Activated CD4-positive, alpha-beta memory T cell treated with anti-CD3 and anti-CD28 coated beads, Interleukin-2, amount 10 ng/mL, durations not matched to agents 7 days and 5 days (primary cell): ENCODE measurements at places on chromosomes 4 and X.

DNA sequence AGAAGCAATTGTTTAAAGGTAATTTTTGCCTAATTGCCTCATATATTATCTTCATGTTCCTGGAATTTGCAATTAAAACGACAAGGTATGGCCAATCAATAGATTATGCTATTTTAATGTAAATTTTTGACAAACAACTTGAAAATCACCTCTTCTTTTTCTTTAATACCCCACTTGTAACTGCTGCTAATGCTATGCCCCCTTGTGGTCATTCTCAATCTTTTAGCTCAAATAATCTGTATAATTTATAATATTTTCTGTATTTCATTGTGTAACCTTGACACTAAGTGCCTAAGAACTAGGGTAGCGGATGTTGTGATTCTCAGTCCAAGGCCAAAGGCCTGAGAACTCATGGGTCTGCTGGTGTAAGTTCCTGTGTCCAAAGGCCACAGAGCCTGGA is 831.7 kb upstream of the POU3F4 start:
- DNase-seq, result no peak

DNA sequence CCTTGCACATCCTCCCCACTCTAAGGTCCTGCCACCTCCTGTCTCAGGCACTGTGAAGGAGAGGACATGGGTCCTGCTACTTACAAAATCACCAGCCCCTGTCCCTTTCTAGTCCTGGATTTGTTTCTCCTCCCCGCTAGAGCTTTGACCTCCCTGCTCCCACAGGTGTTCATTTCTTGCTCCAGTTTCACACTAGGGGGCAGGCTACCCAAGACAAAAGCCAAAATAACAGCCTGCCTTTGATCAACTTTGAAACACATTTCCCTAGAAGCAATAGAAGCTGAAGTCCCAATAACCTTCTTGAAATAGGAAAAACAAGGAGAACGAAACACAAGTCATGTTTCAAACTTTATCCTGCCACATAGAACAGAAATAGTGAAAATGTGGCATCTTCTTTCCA is 164.4 kb downstream of the QDPR start:
- peak; percentile 28 for DNase-seq

DNA sequence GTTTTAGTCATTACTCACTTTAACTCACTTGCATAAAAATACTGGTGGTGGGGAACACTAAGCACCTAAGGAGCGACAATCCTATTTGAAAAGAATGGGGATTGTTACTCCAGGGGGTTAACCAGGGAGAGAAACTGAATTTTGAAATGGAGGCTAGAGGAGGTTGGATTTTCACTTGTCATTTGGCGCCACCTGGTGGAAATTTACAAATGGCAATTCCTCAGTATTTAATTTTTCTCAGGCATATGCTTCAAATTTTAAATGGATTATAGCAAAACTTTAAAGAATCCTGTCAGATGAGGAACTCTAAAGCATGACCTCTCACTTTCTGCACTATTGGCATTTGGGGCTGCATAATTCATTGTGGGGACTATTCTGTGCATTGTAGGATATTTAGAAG is 2.7 kb upstream of the GEMIN8 start:
- peak; percentile 56 for DNase-seq

DNA sequence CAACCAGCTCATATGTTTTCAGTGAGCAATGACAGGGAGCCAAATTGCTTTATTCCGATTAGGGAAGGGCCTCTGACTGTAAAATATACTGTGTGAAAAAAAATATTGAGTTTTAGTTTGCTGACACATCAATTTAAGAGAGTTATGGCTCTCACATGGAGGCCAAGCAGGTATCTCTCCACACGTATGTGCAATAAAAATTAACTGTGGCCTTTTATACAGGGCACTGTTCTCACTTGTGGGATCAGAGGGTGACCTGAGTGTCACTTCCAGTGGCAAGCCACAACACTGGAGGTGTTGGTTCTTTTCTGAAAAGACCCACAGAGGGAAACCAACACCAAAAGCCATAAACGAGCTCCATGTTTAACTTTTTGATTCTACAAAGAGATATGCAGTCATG is 462.8 kb downstream of the MID1IP1 start:
- peak; percentile 19 for DNase-seq

DNA sequence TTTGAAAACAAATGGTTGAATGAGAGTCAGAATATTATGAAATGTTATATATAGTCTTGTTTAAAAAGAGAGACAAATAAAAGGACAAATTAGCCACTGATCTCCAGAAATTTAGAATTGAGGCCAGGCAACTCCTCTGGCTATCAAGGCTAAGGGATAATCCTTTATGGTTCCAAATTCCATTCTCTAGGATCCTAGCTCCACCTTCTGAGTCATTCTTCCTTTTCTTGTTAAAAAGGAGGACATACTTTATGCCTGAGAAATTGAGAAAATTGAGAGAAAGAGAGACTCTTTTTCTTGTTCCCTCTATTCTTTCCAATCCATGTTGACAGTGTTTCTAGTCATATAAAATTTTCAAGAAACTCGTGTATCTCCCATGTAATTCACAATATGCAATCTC is 1299.5 kb downstream of the FSTL5 start:
- DNase-seq, result no peak

- DNase-seq, result no peak
Observed at GRCh38 chrX:48695925-48696300, 621 bp upstream of the SUV39H1 start.

DNA sequence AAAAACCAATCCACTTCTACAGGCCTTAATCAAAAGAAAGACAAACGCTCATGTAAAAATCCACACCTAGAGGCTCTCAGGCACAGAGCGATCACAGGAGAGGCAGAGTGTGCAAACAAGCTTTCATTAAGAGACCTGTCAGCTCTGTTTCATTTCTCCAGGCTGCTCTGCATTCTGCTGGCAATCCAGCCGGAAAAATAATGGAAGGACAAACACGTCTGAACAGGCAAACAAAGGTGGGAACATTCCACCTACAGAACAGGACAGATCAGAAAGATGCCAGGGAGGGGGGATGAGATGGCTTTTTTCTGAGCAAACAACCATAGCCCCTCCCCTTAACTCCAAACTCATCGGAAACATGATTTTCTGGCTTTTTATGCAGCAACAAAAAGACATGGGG is 9.7 kb downstream of the SOD3 start:
- no peak for DNase-seq

DNA sequence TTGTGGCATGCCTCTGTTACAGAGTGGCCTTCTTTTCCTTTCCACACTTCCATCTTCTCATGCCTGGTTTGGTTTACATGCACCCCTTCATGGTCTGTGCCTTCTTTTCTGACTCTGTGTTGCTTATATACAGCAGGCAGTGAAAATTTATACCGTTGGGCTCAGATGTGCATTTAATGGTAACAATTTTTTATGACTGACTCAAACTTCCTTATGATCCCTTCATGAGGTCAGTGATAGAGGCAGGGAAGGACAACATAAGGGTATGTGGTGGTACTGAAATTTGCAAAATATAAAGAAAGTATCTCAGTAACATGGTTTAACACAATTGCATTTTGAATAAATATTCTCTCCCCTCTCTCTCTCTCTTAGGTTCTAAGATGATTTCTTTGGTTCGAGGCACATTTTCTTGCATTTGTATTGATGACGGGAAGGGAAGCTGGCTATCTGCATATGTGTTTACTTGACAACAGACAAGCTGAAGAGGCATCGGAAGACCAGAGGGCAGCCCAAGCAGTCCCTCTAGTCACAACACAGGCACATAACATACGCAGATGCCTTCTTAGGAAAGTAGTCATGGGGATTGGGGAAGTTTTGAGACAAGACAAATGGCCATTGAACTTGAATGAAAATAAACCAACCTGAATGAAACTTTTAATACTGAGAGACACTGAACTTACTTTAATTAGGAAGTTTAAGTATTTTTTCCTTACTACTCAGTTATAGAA is 163.3 kb upstream of the LEF1 start:
- DNase-seq, result no peak

GRCh38 chr4:80876810-80877209 is 153.7 kb upstream of the BMP3 start:
- DNase-seq, result no peak

GRCh38 chrX:31266203-31267076 is 194.6 kb upstream of the FTHL17 start:
- peak; percentile 17 for DNase-seq

- DNase-seq, result no peak
Observed at GRCh38 chrX:105758754-105759153, 63.6 kb upstream of the NRK start.

DNA sequence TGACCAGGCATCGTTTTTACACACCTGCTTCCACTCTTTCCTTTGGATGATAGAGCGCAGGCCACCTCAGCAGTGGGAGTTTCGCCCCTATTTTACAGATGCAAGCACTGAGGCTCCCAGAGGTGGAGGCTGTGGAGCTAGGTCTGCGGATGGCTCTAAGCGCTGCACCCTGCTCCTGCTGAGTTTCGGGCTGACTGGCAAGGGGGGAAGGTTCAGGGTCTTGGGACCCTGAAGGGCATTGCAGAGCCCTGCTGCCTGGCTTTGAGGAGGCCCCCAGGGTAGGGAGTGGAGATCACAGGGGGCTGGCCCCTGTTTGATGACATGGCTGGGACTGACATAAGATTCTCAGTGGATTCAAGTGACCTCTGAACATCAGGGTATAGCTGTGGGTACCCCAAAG is 62.8 kb upstream of the NKX1-1 start:
- DNase-seq, result no peak

- DNase-seq, result no peak
Observed at GRCh38 chrX:121301356-121301755, 253.9 kb downstream of the GLUD2 start.

DNA sequence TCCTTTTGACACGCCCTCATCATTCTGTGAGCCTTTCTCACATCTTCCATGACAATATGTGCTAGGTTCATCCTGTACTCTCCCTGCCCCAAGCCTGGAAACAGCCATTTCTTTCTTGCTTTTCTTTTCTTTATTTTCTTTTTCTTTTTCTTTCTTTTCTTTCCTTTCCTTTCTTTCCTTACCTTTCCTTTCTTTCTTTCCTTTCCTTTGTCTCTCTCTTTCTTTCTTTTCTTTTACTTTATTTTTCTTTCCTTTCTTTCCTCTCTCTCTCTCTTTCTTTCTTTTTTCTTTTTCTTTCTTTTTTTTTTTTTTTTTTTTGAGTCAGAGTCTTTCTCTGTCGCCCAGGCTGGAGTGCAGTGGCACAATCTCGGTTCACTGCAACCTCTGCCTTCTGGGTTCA is 14.6 kb downstream of the PPP1R3F start:
- no peak for DNase-seq

GRCh38 chr4:81629366-81629765 is 157.7 kb upstream of the RASGEF1B start:
- DNase-seq, result no peak

GRCh38 chr4:6902318-6903042 is 7.1 kb upstream of the TBC1D14 start:
- DNase-seq, result no peak

DNA sequence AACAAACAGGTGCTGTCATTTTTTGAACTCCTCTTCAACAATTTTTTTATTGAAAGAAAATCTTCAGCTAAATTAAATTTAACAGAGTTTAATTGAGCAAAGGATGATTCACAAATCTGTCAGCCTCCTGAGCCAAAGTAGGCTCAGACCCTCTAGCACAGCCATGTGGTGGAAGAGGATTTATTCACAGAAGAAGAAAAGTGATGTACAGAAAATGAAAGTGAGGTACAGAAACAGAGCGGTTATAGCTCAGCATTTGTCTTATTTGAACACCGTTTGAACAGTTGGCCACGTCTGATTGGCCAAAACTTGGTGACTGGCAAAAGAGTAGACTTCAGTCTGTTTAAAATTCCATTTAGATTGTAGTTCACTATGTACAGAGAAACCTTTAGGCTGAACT is 217.3 kb downstream of the SPANXN1 start:
- no peak for DNase-seq

GRCh38 chrX:72079607-72080006 is 52.1 kb downstream of the RTL5 start:
- DNase-seq, result no peak

DNA sequence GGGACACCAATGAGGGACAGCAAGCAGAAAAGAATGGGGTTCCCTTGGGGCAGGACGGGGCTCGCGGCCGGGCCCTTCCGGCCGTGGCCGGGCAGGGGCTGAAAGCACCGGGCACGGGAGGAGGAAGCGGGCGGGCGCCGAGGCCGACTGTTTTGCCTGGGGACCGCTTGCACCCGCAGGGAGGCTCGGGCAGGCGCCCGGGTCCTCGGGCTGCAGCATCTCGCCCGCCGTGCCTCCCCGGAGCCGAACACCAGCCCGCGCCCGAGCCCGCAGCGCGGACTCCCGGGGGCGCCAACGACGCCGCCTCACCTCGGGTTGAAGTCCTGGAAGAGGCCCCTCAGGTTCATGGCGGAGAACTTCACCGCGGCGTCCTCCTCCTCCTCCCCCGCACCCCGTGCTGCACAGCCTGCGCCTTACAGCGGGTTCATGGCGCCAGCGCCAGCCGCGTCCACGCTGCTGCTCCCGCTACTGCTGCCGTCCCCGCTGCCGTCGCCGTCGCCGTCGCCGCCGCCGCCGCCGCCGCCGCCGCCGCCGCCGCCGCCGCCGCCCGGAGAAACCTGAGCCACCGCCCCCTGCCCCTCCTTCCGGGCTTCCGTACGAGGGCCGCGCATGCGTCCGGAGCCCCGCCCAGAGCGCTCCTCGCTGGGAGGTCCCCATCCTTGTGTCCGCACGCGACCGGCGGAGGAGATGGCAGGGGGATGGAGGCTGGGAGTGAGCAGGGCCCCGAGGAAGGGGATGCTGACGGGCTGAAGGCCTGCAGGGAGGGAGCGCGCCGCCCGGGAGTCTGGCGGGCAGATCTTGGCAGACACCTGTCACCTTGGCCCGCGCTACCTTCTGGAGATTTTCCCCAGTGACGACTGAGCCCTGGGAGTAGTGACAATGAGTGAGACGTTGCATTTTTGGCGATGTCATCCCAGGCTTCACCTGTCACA is at the start of gene TMEM185A:
TSS of gene TMEM185A (minus strand) at position 559 of the 932 bp plus-strand sequence. CDS start at position 347, 212 bp downstream.
- peak; percentile 77 for DNase-seq

DNA sequence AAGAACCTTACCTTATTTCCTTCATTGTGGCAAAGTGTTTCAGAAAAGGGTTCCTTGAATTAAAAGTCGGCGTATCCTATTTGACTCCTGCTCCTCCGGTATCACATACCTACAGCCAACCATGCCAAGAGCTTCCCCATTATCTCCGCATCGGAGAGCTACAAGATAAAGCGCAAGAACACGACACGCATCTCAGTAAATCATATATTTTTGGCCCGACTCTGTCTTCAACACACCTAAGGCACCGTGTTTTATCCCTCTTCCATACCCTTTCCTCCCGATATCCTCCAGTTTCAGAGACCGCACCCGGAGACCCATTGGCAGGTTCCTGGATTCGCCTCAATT is 497 bp upstream of the THAP9 start:
- no peak for DNase-seq

- DNase-seq, result no peak
Observed at GRCh38 chr4:3818371-3818770, 52.2 kb downstream of the ADRA2C start.
